ENCODE measurements at places on chromosomes 3 and 15. TPM values are rescaled to one million over a fixed set of nuclear protein-coding genes. Genes with fewer than 3 reads are reported as not detected.

- peak; percentile 44 for DNase-seq
Observed at GRCh38 chr15:76206325-76206976, 104.8 kb downstream of the ETFA start.

GRCh38 chr3:550471-550870 lies 353.9 kb downstream of the CHL1 start:
- no peak for DNase-seq

DNA sequence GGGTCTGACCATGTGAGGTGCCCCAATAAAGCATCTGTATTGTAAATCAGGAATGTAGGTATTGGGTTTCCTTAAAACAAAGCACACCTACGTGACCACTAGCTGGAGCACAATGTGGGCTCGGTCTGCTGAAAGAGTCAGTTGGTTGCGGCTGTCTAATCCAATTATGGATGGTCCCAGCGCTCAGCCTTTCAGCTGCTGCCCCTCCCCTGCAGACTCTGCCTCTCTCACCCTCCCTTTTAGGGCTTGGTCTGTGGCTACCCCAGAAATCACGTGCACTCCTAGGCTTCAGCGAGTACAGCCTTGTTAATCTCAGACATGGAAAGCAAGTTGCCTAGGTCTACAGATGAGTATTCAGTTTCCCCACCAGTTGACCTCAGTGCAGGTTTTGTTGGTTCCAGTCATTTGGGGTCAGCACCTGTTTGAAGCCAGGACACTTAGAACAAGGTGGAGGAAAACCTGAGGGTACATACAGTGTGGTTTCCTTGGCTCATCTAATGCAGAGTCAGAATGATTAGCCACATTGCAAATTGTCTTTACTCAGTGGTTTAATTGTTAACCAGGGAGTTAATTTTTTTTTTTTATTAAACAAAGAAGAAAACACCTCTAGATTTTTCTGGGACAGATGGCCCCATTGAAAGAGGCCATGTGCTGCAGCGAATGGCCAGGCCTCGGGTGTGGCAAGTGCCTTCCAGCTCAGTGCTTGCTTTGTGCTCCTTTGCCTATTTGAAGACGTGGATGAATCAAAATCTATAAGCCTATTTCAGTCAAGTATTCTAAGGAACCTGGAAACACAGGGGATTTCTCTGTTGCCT lies 137.7 kb downstream of the IGF1R start:
- DNase-seq = no peak

GRCh38 chr15:69668963-69669362 lies 216.3 kb downstream of the RPLP1 start:
- DNase-seq = no peak

GRCh38 chr3:126166009-126166408 lies 14.4 kb downstream of the ALDH1L1 start:
- DNase-seq = no peak

- no peak for DNase-seq
Observed at GRCh38 chr15:37104424-37104981, 4.2 kb upstream of the MEIS2 start.

DNA sequence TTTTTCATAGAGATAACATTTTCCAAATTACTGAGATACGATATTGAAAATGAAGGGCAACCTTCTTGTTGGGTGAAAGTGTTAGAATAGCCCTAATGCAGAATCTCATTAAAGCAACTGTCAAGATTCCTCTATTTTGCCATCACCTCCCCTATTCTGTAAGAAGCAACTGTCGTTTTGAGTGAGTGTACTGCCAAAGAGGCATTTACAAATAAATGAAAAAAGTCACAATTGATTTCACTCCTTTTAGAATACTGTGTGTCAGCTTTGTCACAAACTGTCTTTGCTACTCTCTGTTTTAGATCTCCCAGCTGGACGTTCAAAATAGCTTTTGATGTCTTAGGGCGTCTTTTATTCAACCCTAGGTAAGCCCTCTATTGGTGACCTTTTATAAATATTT lies 322.8 kb upstream of the NAALADL2 start:
- DNase-seq = no peak

IQSEC1 gene
- total RNA-seq = 3.0 TPM

GPR27 gene
- total RNA-seq = not detected

ST8SIA2 gene
- 1.8 TPM for total RNA-seq

FOXB1 gene
- not detected for total RNA-seq

KBTBD13 gene
- total RNA-seq = not detected

APH1B gene
- 4.9 TPM for total RNA-seq

Measured in HT1080 (cell line).